ENCODE measurements at places on chromosomes 6 and 20.

GRCh38 chr20:1182106-1182505 lies 2.7 kb downstream of the TMEM74B start:
- no peak for DNase-seq

DNA sequence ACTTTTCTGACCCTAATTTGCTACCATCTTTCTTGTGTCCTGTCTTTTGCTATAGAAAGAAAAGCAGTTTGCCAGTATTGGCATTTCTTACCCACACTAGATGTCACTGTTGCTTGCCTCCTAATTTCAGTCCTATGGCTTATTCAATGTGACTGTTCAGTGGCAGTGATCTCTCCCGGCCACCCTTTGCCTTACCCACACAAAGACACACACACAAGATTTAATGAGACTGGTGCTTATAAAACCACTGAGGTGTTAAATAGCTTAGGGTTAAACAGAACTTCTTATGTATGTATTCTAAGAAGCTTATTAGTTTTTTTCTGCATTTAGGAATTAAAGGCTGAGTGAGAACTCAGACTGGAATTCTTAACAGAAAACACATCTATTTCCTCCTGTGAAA lies 233.6 kb upstream of the ASCC3 start:
- DNase-seq = no peak

DNA sequence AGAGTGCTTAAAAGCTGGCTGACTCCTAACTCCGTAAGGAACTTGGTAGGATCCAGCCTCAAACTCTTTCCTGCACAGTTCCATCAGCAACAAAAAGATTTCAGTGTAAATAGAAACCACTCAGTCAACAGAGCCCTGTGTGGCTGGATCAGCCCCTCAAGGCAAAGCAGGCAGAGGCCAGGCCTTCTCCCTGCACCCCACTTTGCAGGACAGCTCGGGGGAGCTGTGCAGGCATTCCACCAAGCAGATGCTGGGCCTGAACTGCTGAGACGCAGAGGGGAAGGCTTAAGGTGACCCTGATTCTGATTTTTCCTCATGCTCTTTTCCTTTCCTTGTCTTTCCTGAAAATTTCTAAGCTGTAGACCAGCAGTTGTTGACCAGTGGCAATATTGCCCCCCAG lies 91.5 kb downstream of the NFATC2 start:
- DNase-seq = no peak

- no peak for DNase-seq
These were observed 55.6 kb upstream of the MPC1 start for GRCh38 chr6:166438211-166438861.

DNA sequence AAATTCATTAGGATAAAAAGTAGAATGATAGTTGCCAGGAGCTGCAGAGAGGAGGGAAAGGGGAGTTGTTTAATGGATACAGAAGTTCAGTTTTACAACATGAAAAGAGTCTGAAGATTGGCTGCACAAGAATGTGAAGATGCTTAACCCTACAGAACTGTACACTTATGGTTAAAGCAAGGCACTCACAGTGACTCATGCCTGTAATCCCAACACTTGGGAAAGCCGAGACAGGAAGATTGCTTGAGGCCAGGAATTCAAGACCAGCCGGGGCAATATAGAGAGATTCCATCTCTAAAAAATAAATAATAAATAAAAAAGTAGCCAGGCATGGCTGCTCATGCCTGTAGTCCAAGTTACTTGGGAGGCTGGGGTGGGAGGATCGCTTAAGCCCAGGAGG lies 174.0 kb downstream of the TASP1 start:
- DNase-seq = no peak

DNA sequence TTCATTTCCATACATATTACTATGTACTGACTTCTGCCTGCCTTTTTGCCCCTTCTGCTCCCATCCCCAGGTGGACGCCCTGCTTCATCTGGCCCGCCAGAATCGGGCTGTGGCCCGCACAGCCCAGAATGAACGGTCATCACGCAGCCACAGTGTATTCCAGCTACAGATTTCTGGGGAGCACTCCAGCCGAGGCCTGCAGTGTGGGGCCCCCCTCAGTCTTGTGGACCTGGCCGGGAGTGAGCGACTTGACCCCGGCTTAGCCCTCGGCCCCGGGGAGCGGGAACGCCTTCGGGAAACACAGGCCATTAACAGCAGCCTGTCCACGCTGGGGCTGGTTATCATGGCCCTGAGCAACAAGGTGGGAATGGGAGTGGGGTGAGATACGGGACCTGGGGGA lies 4.7 kb upstream of the PHF1 start:
- DNase-seq = no peak

DNA sequence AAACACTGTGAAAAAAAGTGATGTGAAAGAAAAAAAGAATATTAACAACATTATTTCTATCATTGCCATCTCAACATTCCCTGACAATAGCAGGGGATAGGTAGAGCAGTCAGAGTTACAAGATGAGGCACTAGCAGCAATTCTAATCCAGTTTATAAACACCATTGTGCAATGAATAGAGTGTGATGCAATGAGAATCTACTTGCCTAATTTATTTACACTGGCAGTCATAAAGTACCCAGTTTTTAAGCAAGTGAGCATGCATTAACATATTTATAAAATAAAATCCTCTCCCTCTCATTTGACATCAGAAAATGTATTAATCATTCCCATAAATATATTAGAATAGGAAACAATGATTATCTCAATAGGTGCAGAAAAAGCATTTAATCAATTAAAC lies 2.5 kb upstream of the MANEA start:
- no peak for DNase-seq

DNA sequence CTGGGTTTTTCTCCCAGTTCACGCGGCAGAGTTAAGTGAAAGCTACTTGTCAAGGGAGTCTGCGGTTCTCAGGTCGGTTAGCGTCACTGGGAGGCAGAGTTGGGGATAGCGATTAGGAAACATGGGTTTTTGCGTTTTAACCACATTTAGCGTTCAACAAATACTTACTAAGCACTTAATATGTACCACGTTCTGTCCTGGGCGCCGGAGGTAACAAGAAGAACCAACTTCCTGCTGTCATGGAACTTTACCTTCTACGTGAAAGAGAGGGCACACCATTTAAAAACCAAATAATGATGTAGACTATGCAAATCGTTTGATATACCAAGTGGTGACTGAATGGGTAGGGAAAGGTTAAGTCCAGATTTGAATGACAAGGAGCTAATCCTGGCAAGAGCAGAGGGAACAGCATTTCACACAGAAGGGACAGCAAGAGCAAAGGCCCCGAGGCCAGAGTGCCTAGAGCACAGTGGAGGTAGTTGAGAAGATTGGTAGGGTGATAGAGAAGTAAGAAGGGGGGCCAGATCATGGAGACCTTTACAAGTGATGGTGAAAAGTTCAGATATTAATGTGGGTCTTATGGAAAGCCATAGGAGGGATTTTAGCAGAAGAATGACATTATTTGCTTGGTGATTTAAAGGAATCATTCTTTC lies 744 bp downstream of the RIOK1 start:
- no peak for DNase-seq

- DNase-seq = no peak
These were observed at the start of gene GCNT2 for GRCh38 chr6:10521104-10521808. TSS of gene GCNT2 (plus strand) at chr6:10521351. CDS start at chr6:10528912, 7,561 bp downstream.

- no peak for DNase-seq
These were observed 258.1 kb downstream of the LRFN2 start for GRCh38 chr6:40328986-40329545.

DNA sequence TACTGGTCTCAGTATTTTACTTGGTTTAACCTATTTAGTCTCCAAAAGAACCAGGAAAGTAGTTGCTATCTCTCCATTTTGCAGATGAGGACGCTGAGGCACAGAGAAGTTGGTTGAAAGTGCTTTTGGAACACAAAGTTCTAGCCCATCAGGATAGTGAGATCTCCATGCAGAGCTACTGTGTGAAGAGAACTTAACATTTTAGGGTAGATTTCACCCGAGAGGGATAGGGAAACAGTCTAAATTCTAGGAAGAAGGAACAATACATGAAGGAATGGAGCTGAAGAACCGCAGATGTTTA lies 65.1 kb downstream of the PHACTR2 start:
- no peak for DNase-seq

- no peak for DNase-seq
These were observed 33.3 kb upstream of the ZBP1 start for GRCh38 chr20:57653546-57653900.
